ENCODE measurements at places on chromosomes 3 and 15.

DNA sequence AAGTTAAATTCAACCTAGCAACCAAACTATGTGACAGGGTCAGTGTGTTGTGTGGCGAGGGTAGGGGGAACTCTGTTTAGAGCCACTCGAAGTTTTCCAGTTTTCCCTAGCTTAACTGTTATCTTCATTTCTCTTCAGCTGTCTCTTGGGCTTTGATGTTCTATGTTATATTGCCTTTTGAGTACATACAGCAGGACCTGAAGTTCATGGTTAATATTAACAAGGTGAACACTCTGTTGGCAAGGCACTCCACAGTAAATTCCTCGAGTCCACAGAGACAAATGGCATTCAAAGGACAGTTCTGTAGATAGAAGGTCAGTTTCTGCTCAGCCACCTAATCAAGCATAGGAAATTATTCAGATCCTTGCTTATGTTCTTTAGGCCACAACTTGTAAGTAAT, 147.9 kb upstream of the DPH6 start:
- no peak for DNase-seq

GRCh38 chr3:180116203-180116602, 79.5 kb upstream of the PEX5L start:
- DNase-seq = no peak

GRCh38 chr3:50127251-50127691, 27.9 kb upstream of the SEMA3F start:
- DNase-seq = no peak

DNA sequence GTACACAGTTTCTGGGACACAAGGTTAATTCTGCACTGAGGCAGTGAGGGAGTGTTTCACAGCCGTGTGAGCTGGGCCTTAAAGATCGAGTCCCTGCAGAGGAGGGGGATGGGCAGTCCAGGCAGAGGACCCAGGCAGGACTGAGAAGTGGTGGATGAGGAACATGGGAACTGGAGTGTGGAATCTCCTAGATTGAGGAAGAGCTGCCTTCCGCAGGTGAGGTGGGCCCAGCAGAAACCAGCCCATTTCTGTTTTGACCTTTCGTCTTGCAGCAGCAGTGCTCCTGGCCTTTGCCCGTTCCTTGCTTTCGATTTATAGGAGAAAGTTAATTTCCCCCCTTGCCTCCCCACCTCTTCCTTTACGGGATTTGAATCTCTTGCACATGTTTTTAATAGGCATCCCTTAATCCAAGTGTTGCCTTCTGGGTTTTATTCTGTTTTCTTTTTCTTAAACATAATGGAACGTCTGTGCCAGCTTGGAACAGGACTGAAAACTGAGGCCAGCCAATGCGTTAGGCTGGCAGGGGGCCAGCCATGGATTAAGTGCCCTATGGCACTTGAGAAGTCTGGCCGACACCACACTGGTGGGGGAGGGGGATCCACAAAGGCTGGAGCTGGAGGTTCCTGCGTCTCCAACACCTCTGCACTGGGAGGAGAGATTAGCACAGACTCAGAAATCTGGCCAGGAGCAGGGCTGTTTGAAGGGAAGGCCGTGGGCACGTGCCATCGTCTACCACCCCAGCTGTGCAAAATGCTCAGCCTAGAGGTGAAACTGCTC, 78.1 kb downstream of the AAGAB start:
- DNase-seq = no peak

DNA sequence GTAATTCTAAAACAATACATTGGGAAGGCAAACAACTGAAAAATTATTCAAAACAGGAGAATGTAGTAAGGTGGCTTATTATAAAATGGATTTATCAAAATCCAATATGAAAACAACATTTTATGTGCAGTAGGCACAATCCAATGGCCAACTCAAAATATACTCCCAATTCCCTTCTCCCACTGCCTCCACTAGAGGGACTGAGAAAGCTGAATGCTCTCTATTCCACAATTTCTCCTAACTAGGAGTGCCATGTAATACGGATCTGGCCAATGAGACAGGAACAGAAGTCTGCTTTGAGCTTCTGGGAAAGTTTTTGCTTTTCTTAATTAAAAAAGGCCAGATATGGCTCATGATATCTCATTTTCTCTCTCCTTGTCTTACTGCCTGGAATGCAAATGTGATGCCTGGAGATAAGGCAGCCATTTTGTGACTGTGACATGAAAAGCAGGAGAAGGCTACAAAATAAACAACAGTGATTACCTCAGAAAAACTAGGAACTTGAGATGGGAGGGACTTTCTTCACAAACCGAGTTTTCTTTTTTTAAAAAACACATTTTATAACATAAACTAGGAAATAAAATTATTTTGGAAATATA, 18.8 kb upstream of the VGLL4 start:
- DNase-seq = no peak

GRCh38 chr15:69161079-69161877, 843 bp downstream of the GLCE start:
- peak; percentile 12 for DNase-seq
